ENCODE measurements at places on chromosomes 11 and 22. TPM values are rescaled to one million over a fixed set of nuclear protein-coding genes. Genes with fewer than 3 reads are reported as not detected.

GRCh38 chr11:82831364-82831763 lies 68.9 kb downstream of the PRCP start:
- no peak for DNase-seq

- DNase-seq, result no peak
Measured at GRCh38 chr22:41127451-41127850, 35.1 kb downstream of the EP300 start.

DNA sequence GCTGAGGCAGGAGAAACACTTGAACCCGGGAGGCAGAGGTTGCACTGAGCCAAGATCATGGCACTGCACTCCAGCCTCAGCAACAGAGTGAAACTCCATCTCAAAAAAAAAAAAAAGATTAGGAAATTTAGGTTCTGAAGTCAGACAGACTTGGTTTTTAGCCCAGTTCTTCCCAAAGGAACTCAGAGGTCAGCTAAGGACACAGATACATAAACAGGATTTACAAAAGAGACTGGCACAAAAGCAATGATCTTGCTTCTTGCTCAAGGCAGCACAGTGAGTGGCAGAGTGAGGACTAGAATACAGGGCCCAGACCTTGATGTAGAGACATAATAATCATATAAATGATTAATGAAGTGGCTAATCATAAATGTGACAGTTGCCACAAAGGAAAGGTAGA lies 25.4 kb upstream of the RRAS2 start:
- DNase-seq, result peak; percentile 80

- DNase-seq, result no peak
Measured at GRCh38 chr22:27715106-27715505, 86.5 kb downstream of the MN1 start.

- no peak for DNase-seq
Measured at GRCh38 chr11:44498089-44498871, 67.2 kb upstream of the CD82 start.

DNA sequence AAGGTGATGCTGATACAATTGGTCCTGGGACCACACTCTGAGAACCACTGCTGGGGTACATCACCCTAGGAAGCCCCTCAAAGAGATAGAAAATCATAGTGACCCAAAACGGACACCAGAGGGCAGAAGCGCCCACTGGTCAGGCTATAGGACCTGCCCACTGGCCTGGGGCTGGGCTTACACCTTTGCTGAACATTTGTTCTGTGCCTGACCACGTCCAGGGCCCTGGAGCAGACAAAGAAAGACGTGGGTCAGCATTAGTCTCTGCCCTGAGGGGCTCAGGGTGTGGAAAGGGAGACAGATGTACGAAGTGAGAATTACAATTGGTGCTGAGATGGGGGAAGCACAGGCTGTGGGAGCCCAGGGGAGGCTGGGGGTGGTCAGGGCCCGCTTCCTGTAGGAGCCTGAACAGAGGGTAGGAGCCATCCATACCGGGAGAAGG lies 14.4 kb upstream of the SERPINH1 start:
- peak; percentile 81 for DNase-seq

GRCh38 chr22:40679249-40679963 lies at the start of gene MCHR1:
TSS of gene MCHR1 (plus strand) at chr22:40679484. CDS start at chr22:40679653, 169 bp downstream.
- peak; percentile 56 for DNase-seq

- no peak for DNase-seq
Measured at GRCh38 chr22:35314161-35314942, 14.7 kb downstream of the TOM1 start.

- DNase-seq, result no peak
Measured at GRCh38 chr22:47069270-47069669, 306.8 kb downstream of the TBC1D22A start.

DNA sequence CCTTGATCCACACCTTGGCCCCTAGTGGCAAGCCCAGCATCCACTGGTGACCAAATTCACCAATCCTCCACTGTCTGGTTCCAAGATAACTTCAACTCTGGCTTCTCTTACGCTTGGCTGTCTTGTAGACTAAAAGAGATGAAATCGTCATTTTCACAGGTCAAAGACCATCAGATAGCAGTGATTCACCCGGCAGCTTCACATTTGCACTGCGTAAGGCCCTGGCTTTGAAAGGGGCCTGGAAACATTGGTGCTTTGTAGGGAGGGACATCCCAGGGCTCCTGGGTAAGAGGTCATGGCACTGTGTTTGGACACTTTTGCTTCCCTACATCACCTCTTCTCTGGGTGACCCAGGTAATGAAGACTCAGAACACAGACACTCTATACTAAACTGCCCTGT lies 30.1 kb upstream of the FADD start:
- no peak for DNase-seq

GRCh38 chr11:45182902-45183301 lies 36.5 kb downstream of the PRDM11 start:
- peak; percentile 63 for DNase-seq

- no peak for DNase-seq
Measured at GRCh38 chr11:30377347-30377746, 54.4 kb downstream of the ARL14EP start.

DNA sequence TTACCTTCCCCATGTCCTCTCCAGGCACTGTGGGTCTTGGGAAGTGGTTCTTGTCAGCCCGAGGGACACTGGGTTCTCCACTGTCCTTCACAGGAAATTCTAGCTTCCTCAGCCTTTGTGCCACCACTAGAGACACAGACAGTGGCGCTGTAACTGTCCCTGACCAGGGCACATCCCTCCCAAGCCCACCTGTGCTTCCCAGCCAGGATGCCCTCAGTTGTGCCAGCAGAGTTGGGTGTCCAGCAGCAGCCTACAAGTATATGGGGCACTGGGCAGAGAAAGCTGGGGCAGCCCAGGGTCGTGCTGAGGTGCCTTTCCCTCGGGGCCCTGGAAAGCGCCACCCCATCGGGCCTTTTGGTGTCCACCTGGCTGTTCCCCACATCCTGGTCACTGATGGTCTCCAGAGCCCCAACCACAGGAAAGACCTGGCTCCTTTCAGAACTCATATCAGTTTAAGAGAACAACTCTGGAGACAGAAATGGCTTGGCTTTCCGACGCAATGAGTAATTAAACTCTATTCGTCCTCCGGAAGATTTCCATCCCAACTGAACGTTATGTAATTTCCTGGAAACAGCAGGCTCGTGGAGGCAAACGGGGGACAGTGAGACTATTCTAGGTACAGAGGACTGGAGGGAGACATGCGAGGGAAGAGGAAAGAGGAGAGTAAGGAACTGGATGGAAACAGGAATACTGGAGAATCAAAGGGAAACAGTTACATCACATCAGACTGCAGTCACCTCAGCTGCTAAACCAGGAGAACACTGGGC lies 28.6 kb downstream of the PPP2R1B start:
- DNase-seq, result peak; percentile 58

- no peak for DNase-seq
Measured at GRCh38 chr11:19814421-19814820, 101.8 kb downstream of the NAV2 start.

- no peak for DNase-seq
Measured at GRCh38 chr11:125502198-125502597, 6.1 kb upstream of the FEZ1 start.

GRCh38 chr11:23502826-23503225 lies 642.6 kb upstream of the CCDC179 start:
- no peak for DNase-seq

The GPHA2 gene
- total RNA-seq, result not detected

Data from GM23248 (cell line).